GM12864 (cell line): ENCODE measurements at places on chromosomes 2 and 18.

GRCh38 chr18:12041561-12041960 is 52.1 kb upstream of the ANKRD62 start:
- no peak for DNase-seq

DNA sequence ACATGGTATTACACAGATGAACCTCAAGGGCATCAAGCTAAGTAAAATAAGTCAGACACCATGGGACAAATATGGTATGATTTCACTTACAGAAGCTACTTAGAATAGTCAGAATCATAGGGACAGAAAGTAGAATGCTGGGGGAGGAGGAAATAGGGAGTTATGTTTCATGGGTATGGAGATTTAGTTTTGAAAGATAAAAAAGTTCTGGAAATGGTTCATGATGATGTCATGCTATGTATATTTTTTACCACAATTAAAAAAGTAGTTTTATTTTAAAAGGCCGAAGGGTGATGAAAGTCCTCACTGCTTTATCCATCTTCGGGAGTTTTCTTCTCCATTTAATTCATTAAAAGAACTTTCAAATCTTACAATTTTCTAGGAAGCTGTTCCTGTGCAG is 181.9 kb downstream of the CALCRL start:
- DNase-seq: no peak

DNA sequence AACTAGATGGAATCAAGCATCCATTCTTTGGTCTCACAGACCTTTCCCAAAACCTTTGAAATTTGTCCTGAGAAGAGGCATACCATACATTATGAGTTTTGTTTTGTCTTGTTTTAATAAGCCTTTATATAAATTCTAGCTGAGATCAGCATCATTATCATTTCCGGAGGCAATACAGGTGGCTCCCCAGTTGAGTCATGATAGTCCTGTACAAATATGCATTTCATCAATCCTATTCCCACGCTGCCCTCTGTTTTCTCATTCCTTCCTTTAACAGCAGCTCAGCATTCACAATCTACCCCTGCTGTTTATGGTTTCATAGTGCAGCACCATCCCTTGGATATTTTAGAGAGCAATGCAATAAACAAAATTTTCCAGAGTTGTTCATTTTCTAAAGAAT is 216.7 kb downstream of the TXNL1 start:
- DNase-seq: no peak

DNA sequence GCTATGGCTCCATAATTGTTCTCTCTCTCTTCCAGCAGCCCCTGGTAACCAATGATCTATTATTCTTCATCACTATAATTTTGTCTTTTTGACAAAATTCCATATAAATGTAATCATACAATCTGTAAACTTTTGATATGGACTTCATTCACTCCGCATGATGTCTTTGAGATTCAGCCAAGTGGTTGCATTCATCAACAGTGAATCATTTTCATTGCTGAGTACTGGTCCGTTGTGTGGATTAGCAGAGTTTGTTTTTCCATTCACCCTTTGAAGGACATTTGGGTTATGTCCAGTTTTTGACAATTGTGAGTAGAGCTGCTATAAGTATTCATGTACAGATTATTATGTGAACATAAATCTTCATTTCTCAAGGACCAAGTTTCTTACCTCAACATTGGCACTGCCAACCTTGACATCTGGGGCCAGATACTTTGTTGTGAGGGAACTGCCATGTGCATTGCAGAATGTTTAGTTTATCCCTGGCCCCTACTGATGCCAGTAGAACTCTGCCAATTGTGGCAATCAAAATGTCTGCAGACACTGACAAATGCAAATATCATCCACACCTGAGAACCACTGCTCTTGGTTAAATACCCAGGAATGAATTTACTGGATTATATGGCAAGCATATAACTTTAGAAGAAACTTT is 48.4 kb upstream of the BCL2L11 start:
- DNase-seq: no peak

DNA sequence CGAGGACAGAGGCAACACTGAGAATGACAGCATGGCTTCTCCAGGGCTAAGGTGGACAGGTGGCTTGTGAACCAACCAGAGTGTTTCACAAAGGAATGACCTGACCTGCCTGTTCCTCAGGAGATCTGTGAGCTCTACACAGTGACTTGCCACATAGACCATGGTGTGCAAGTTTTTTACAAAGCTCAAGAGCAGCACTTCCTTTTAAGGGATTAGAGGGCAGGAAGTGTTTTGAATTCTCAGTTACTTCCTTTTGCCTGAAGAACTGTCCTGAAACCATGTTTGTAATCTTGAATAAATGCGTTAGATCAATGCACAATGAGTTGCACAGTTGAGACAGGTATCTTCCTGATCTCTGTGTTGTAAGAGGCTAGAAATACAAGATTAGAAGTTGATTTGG is 421.9 kb downstream of the THSD7B start:
- no peak for DNase-seq

DNA sequence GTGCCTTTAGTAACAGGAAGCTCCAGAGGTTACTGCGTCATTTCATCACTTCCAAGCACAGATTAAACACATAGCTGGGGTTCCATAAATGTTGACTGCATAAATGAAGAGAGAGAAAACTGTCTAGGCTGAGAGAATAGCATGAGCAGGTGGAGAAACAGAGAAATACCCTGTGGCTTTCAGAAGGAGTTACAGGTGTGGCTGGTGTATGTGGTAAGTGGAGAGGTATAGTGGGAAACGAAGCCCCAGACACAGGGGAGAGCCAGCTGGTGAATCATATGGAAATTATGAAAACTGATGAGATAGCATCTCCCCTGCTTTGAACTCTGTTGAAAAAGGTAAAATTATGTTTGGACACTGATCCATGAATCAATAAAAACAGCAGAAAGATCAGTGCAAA is 807.4 kb upstream of the POU3F3 start:
- DNase-seq: no peak

GRCh38 chr2:212995920-212996319 is 155.5 kb downstream of the IKZF2 start:
- DNase-seq: no peak

- DNase-seq: no peak
These were observed 44.8 kb upstream of the STRN start for GRCh38 chr2:37011130-37011529.

DNA sequence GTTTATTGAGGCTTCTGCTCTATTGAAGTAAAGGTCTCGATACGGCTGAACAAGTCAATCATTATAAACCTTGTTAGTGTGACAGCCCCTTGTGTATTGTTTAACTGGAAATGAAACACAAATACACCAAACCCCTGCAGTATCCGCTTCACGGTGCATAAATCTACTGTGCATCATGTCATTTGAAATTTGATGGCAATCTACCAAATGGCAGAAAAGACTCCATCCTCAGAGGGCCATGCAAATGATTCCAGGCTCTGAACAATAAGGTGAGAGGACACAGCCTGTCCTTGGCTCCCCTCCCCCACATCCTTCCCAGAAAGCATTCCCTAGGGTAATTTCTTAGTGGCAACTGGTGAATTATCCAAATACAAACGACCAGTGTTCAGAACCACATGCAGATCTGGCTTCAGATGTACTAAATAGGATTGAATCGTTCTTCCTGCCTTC is 80.6 kb downstream of the ADCYAP1 start:
- no peak for DNase-seq
